Activated naive CD4-positive, alpha-beta T cell treated with anti-CD3 and anti-CD28 coated beads, Interleukin-2, amount 10 ng/mL, durations not matched to agents 7 days and 5 days (primary cell): ENCODE measurements at places on chromosomes 4 and X.

- no peak for DNase-seq
Measured at GRCh38 chr4:96753216-96753615, 913.3 kb downstream of the PDHA2 start.

DNA sequence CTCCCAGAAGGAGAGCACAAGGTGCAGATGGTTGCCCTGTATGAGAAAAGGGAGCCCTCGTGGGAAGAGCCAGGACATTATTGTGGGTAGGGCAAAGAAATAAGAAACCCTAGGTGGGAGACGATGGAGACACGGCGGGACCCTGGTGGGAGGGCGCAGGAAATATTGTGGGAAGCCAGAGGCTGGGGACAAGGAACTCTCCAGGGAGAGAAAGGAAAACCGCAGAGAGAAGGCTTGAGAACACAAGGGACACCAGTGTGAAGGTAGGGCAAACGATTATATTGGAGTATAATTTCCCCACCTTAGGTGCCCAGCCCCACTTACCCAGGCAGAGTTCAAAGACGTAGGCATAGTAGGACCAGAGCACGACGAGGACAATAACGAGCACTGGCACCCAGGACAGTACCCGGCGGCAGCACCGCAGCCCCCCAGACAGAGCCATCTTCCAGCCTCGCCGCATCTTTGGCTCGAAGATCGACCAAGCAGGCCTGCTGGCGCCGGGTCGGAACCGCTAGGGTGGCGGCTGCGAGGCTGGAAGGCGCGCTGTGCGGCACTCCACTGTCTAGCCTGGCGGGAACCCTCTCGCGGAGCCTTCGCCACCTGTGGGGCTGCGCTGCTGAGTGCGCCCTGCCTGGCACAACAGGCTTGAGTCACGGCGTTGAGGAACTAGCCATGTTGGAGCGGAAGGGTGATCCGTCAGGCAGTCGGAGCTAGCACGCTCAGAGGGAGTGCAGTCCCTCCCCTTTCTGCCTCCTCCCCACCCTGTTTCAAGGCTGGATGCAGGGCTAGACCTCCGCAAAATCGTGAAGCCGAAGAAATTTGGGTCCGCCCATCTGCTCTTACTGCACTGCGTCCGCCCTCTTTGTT lies at the start of gene ZDHHC15:
TSS of gene ZDHHC15 (minus strand) at position 473 of the 867 bp plus-strand sequence. CDS start at position 460, 13 bp downstream.
- peak; percentile 61 for DNase-seq

- no peak for DNase-seq
Measured at GRCh38 chr4:38023347-38024205, 63.4 kb downstream of the PTTG2 start.

- no peak for DNase-seq
Measured at GRCh38 chr4:1583051-1583785, 100.9 kb downstream of the FAM53A start.

DNA sequence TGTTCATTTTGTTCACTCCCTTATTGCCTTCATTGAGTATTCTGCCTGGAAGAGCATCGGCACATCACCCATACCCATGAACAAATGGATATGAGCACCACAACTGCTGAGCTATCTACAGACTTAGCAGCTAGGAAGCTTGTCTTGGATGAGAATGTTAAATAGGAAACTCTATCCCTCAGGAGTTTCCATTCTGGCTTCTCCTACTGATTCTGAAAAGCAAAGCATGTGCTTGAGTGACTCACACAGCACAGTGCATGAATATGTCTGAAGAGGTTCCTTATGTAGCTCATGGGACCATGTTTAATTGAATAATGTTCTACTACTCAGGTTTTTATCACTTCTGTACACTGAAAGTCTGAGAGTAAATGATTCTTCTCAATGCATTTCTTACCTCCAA lies 57.3 kb upstream of the MXRA5 start:
- DNase-seq = no peak

- no peak for DNase-seq
Measured at GRCh38 chrX:3990569-3990968, 277.1 kb upstream of the PRKX start.

DNA sequence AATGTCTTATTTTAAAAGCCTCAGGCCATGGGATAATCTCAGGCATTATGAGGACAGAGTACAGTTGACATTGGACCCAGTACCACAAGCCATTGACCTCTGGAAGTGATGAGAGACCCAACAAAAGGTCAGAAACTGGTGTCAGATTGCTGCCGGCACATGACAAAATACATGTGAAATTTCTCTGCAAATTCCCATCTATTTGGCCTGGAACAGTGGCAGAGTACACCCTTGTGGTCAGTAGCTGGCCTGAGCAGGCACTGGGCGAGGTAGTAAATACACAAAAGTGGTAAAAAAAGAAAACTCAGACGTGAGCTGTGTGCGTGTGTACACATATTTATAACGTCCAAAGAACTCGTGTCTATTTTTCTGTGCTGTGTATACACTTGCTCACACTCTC lies 155.5 kb downstream of the DHX15 start:
- no peak for DNase-seq

- DNase-seq = no peak
Measured at GRCh38 chr4:110799211-110799610, 176.3 kb upstream of the PITX2 start.

DNA sequence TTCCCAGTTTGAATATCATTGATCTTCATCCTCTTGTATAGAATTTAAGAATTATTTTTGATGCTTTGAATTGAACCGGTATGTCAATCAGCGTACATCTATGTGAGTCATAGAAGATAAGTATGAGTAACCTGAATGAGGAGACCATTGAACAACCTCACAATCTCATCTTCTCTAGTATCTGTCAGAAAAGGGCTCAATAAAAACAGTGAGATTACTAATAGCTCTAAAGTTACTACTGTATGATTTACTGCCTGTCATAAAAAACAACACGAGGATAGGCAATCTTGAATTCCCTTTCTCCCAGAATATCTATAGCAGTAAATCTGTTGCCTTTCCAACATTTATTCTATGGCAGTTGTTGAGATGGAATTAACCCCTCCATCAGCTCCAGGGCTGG lies 36.1 kb downstream of the PHOX2B start:
- no peak for DNase-seq

DNA sequence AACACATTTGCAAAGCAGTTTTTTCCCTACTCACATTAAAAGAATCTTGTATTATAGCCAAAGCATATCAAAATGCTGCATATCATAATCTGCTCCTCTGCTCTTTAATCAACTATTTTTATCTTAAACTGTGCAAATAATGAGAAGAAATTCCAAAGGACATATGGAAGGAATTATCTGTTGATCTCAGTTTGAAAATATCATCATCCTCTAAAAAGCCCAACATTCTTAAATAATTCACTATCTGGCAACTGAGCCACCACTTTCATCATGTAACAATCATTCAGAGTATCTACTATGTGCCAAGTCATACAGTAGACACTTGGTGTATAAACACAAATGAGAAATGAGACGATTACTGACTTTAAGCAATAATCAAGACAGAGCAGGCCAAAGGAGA lies 63.0 kb downstream of the PRSS12 start:
- no peak for DNase-seq

DNA sequence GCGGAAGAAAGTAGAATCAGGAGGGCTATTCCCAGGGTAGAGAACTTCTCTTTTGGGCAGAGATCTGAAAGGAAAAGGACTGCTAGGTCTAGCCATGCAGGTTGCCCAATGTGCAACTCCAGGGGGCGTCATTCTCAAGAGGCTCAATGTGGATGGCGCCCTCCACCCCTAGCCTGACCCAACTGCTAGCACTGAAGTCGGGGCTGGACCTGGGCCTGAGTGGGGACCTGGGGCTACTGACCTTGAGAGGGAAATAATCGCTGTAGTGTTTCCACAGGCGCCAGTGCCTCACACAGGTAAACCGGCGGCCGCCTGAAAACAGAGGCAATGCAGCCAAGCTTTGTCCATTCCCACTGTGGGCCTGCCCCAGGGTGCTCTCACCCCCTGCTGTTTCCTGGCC lies 6.1 kb downstream of the AWAT2 start:
- DNase-seq = no peak

GRCh38 chrX:87873347-87873941 lies 355.8 kb downstream of the KLHL4 start:
- no peak for DNase-seq

DNA sequence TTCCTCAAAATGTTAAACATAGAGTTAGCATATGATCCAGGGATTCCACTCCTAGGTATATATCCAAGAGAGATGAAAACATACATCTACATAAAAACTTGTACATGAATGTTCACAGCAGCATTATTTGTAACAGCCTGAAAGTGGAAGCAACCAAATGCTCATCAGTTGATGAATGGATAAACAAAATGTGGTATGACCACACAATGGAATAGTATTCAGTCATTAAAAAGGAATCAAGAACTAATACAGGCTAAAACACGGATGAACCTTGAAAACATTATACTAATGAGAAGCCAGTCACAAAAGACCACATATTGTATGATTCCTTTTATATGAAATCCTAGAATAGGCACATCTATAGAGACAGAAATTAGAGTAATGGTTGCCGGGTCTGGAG lies 42.7 kb upstream of the IQSEC2 start:
- DNase-seq = no peak

- DNase-seq = no peak
Measured at GRCh38 chrX:10603612-10604011, 16.8 kb downstream of the MID1 start.

DNA sequence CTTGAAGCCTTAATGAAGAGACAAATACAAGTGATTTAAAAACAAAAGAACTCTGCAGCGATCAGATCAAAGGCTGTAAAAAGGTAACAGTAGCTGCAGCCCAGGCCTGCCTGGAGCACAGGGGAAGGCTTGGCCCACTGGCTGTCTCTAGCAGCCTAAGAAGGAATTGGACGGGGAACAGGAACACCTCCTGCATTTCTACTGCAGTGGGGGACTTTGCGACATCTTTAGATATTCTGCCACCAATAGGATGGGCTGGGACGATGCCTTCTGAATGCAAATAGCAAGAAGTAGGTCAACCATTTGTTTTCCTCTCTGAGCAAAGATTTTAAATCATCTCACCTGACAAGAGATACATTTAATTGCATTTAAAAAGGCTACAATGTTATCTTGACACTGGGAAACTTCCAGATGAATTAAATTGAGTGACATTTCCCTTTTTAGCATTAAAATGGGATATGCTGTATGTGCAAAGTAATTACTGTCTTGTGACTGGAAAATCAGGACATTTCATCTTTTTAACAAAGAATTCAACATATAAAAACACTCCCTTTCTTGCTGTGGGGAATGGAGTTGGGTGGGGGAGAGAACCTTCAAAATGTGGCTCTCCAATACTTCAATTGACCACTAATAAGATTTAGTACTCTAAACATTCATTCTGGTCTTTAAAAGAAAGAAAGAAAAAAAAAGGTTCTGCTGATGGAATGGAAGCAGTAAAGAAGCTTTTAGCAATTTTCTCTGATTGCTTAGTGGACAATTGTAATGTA lies 70.0 kb downstream of the NYX start:
- no peak for DNase-seq

DNA sequence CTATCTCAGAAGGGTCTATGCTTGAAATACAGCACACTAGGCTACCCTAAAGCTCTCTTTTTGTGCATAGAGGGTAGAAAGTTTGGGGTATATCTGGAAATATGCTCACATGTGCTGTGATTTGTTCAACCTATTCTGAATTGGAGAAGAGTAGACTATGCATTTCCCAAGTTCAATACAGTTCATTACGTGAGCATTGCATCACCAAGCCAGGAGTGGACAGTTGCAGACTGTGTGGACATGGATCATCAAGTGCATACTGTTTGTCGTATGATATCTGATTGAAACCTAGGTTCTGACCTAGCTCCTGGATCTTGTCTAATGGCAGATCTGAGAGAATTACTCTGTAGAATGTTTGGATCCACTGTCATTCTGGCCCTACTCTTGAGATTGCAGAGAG lies 161.1 kb downstream of the FRAS1 start:
- DNase-seq = no peak

GRCh38 chr4:65340382-65341109 lies 329.7 kb downstream of the EPHA5 start:
- no peak for DNase-seq

- DNase-seq = no peak
Measured at GRCh38 chr4:48361012-48361400, 19.7 kb downstream of the SLAIN2 start.

DNA sequence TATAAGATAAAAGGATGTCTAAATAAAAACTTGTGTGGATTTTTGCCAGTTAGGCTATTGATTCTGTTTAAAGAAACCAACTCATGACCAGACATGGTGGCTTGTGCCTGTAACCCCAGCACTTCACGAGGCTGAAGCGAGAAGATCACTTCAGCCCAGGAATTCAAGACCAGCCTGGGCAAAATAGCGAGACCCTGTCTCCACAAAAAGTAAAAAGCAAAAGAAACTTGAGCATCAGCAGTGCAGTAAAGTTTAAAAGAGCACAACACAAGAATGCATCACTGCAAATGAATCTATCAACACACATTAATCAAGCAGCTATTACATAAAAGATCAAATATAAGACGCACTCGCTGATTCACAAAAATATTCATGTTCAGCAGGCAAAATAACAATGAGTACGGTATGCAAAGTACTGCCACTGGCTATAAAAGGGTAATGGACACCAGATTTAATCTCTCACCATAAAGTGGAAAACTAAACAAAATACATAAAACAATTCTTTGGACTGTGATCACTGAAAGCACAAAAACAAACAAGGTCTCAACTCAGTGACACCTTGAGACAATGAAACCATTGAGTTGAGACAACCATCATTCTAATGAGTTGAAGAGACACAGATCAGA lies 41.3 kb downstream of the LRBA start:
- no peak for DNase-seq

GRCh38 chr4:24229978-24230377 lies 340.1 kb upstream of the PPARGC1A start:
- DNase-seq = no peak

DNA sequence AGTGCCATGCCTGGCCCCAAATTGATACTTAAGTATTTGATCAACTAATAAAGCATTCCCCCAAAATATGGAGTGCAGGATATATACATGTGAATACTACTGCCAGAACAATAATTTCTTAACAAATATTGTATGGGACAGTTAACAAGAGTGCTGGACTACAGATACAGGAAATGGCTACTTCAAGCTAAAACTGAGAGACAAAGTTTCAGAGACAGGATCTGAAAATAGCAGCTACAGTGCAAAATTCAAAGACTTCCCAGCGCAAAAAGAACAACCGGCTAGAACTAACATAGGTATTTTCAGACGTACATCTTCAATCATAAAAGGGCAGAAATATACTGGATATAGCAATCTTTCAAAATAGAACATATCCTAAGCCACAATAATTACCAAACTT lies 6.3 kb downstream of the ATRX start:
- no peak for DNase-seq
